ENCODE measurements at places on chromosomes 3 and 15. TPM values are rescaled to one million over a fixed set of nuclear protein-coding genes. Genes with fewer than 3 reads are reported as not detected.

DNA sequence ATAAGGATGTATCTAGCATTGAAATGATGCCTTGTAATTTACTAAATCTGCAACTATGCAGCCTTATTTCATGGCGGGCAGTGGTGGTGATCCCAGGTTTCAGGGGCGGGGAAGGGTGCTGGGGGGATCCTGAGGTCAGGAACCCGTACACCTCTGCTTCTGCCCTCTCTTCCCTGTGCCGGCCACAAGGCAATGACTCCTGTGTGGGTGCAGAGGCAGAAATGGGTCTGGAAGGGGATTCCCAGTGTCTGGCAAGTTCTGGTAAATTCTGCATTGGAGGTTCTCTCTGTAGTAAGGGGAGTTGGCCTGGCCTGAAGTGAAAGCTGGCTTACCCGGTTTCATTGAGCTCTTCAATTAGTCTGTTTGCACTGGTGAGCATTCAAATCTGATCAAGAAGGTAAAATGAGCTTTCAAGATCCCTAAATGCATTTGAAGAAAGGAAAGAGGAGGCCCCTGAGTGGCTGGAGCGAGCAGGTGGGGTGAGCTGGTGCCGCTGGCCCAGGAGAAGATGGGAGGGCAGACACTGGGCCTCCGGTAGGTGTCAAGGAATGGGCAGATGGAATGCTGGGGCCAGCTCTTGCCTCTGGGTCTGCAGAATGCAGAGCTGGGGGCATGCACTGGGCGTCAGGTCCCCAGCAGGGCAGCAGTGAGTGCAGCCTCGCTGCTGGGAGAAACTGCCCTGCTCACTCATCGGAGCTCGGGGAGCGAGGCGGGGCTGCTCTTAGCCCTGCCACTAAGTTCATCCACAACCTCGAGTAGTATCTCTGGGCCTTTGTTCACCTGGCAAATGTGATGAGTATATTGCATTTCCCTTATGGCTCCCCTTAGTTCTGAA lies 13.7 kb downstream of the NRROS start:
- no peaks in the 10 kb centered on the region for H3K4me1 ChIP-seq
- no peak overlapping the region for H3K4me3 ChIP-seq
- H3K36me3 ChIP-seq = peaks cover 40% of the 10 kb centered on the region
- DNase-seq = no peak

GRCh38 chr3:153090973-153091372 lies 71.1 kb upstream of the RAP2B start:
- H3K36me3 ChIP-seq = no peaks in the 10 kb centered on the region
- H3K4me3 ChIP-seq = no peak overlapping the region
- DNase-seq = no peak
- H3K27ac ChIP-seq = no peak overlapping the region
- H3K27me3 ChIP-seq = no peaks in the 10 kb centered on the region

- no peak overlapping the region for H3K27ac ChIP-seq
- no peak overlapping the region for H3K4me3 ChIP-seq
- H3K27me3 ChIP-seq = no peaks in the 10 kb centered on the region
- peaks cover 11% of the 10 kb centered on the region for H3K36me3 ChIP-seq
Observed at GRCh38 chr3:45008117-45008516, 18.0 kb upstream of the CLEC3B start.

ATP13A5 gene
- not detected for total RNA-seq

DNA sequence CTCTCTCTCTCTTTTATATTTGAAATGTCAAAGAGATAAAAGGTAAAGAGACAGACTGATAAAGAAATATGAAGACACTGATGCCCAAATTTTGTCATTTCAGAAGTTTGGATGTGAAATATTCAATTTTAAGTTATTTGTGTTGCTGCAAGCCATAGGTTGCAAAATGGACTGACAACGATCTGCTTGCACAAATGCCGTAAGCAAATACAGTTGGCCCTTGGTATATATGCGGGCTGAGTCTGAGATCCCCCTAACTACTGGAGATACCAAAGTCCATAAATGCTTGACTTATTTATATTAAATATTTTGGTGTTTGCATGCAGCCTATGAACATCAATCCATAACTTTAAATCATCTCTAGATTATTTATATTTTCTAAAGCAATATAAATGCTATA lies 1459.1 kb upstream of the ALCAM start:
- DNase-seq = no peak
- no peak overlapping the region for H3K4me3 ChIP-seq
- no peaks in the 10 kb centered on the region for H3K36me3 ChIP-seq
- no peaks in the 10 kb centered on the region for H3K4me1 ChIP-seq
- no peak overlapping the region for H3K27ac ChIP-seq

GRCh38 chr3:8840556-8840955 lies 71.1 kb upstream of the OXTR start:
- no peaks in the 10 kb centered on the region for H3K36me3 ChIP-seq
- no peaks in the 10 kb centered on the region for H3K4me1 ChIP-seq
- no peak overlapping the region for H3K27ac ChIP-seq
- H3K27me3 ChIP-seq = no peaks in the 10 kb centered on the region
- no peak overlapping the region for H3K4me3 ChIP-seq
- DNase-seq = no peak

DNA sequence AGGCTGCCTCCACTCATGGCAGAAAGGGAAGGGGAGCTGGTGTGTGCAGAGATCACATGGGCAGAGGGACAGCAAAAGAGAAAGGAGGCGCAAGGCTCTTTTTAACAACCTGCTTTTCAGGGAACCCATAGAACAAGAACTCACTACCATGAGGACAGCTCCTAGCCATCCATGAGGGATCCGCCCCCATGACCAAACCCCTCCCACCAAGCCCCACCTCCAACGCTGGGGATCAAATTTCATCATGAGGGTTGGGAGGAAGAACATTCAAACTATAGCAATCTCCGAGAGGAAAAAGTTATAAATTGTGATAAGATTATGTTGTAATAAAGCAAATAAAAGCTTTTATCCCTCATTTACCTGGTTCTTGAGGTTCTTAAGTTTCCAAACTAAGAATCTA lies 84.7 kb upstream of the LMCD1 start:
- no peaks in the 10 kb centered on the region for H3K27me3 ChIP-seq
- H3K4me1 ChIP-seq = peaks cover 7% of the 10 kb centered on the region
- no peak overlapping the region for H3K27ac ChIP-seq
- H3K4me3 ChIP-seq = no peak overlapping the region

DNA sequence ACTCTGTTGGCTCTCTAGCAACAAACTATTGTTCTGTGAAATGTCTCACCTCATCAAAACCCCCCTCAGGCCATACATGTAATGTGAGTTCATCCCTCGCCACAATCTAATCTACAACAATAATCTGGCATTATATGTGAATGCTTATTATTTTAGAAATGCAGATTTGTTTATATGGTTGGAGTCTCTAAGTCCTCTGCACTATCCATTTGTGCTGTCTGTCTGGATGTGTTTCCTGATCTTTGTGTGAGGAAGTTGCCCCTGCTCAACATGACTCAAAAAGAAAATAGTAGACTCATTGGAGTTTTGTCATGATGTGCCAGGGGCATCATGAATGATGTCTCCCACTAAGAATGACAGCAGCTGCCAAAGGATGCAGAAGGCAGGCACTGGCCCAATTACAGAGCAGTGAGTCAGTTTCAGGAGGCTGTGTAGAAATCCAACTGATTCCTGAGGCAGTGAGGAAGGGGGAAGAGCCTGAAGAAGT lies 161.6 kb upstream of the PDZRN3 start:
- H3K27ac ChIP-seq = no peak overlapping the region
- H3K27me3 ChIP-seq = no peaks in the 10 kb centered on the region
- no peaks in the 10 kb centered on the region for H3K36me3 ChIP-seq
- H3K4me3 ChIP-seq = no peak overlapping the region

KIF7 gene
- 0.27 TPM for total RNA-seq

DNA sequence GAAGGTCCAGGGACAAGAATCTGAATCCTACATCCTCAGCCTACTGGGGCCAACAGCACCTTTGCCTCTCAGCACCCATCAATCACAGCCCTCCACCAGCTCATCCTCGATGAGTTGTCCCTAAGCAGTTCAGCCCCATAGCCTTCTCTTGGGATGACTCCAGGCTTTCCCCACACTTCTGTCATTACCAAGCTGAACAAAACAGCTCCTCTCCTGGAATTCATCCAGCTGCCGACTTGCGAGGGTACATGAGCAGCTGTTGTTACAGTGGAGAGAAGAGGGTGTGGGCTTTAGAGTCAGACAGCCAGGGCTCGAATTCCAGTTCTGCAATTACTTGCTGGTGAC lies 69.0 kb upstream of the THBS1 start:
- H3K36me3 ChIP-seq = no peaks in the 10 kb centered on the region
- no peaks in the 10 kb centered on the region for H3K27me3 ChIP-seq
- DNase-seq = no peak
- H3K27ac ChIP-seq = no peak overlapping the region
- no peak overlapping the region for H3K4me3 ChIP-seq

- H3K4me1 ChIP-seq = no peaks in the 10 kb centered on the region
- no peaks in the 10 kb centered on the region for H3K27me3 ChIP-seq
- no peaks in the 10 kb centered on the region for H3K36me3 ChIP-seq
- DNase-seq = no peak
Observed at GRCh38 chr15:29401644-29402043, 132.0 kb upstream of the NSMCE3 start.

PLA2G4B gene
- 14.6 TPM for total RNA-seq

GRCh38 chr3:64958199-64958843 lies 270.5 kb upstream of the ADAMTS9 start:
- H3K4me1 ChIP-seq = no peaks in the 10 kb centered on the region
- no peaks in the 10 kb centered on the region for H3K27me3 ChIP-seq
- H3K36me3 ChIP-seq = no peaks in the 10 kb centered on the region
- no peak overlapping the region for H3K27ac ChIP-seq
- DNase-seq = no peak

FBXL2 gene
- total RNA-seq = not detected

FAM107A gene
- not detected for total RNA-seq

GRCh38 chr3:48232734-48233133 lies 8.2 kb upstream of the ZNF589 start:
- H3K4me1 ChIP-seq = no peaks in the 10 kb centered on the region
- no peaks in the 10 kb centered on the region for H3K36me3 ChIP-seq
- H3K27me3 ChIP-seq = no peaks in the 10 kb centered on the region
- no peak overlapping the region for H3K4me3 ChIP-seq
- H3K27ac ChIP-seq = no peak overlapping the region

CIDEC gene
- not detected for total RNA-seq

- no peaks in the 10 kb centered on the region for H3K27me3 ChIP-seq
- no peak overlapping the region for H3K4me3 ChIP-seq
- no peak for DNase-seq
- no peaks in the 10 kb centered on the region for H3K4me1 ChIP-seq
- H3K27ac ChIP-seq = no peak overlapping the region
Observed at GRCh38 chr15:71891026-71891425, 80.7 kb downstream of the NR2E3 start.

PLSCR2 gene
- 0.62 TPM for total RNA-seq

DNA sequence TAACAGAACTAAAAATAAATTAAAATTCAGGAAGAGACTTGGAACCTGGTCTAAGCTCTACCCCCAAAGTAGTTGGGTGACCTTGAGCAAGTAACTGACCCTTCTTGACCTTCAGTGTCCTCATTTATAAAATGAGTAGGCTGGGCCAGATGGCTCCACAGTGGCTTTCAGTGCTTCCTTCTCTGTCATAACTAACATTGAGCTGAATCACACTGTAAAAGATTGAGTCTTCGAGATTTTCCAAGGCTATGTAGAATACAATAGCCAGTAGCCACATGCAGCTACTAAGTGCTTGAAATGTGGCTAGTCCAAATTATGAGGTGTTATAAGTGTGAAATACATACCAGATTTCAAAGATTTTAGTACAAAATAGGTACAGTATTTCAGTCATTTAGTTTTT lies 313.3 kb downstream of the MECOM start:
- H3K4me3 ChIP-seq = no peak overlapping the region
- no peaks in the 10 kb centered on the region for H3K36me3 ChIP-seq
- no peak for DNase-seq
- no peaks in the 10 kb centered on the region for H3K4me1 ChIP-seq

DNA sequence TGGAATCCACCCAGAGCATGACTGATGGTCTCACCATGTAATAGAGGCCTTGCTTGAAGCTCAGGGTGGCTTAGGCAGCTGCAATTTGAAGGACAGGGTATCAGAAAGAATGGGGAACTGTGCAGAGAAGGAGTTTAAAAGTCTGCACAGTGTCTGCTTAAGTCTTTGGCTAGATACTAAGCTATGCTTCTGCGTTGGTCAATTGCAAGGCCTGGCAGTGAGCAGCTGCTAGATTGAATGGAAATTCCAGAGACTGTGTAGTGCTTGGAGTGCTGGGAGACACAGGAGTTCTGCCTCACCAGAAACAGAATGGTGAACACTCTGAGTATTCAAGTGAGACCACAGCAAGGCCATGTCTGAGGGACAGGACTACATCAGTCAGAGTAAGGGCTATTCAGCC lies 17.3 kb upstream of the ATP10A start:
- H3K27me3 ChIP-seq = no peaks in the 10 kb centered on the region
- no peaks in the 10 kb centered on the region for H3K4me1 ChIP-seq
- DNase-seq = no peak
- H3K4me3 ChIP-seq = no peak overlapping the region
- H3K36me3 ChIP-seq = no peaks in the 10 kb centered on the region
- no peak overlapping the region for H3K27ac ChIP-seq

DNA sequence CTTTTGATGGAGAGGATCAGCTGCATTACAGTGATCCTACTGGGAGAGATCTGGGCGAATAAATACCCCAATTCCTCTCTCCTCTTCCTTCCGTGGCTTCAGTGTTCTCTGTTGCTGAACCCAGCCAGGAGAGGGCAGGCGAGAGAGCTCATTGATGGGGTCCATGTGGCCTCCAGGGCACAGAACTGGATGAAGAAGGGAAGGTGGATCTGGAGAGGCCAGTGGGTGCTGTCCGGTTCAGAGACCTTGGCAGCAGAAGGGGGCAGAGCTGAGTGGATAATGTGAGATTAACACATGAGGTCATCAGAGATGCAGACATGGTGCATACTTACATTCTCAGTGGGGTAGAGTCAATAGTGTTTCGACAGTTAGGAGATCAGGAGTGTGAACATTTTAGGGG lies 193.6 kb downstream of the CLSTN2 start:
- H3K36me3 ChIP-seq = no peaks in the 10 kb centered on the region
- H3K4me3 ChIP-seq = no peak overlapping the region
- DNase-seq = no peak
- H3K27me3 ChIP-seq = no peaks in the 10 kb centered on the region

IGSF11 gene
- total RNA-seq = not detected

DNA sequence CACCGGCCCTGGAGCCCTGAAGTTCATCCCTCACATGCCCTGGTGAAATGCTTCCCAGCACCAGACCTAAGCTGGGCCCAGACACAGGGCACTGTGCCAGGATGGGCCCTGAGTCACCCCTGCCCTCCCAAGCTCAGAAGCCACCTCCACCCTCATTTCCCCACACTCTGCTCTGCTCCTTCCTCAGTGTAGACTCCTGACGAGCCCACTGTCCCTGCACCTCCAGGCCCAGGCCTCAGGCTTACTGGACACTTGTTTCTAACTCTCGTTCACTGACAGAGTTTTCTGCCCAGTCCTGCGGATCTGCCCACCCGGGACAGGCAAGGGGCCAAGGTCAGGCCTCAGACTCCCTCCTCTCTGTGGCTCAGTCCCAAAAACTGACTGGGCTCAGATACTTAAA lies 112.6 kb upstream of the RNF7 start:
- no peaks in the 10 kb centered on the region for H3K36me3 ChIP-seq
- H3K27ac ChIP-seq = no peak overlapping the region
- H3K27me3 ChIP-seq = no peaks in the 10 kb centered on the region

Measured in naive thymus-derived CD4-positive, alpha-beta T cell (primary cell).